ENCODE measurements at places on chromosomes 1 and 21. TPM values are rescaled to one million over a fixed set of nuclear protein-coding genes. Genes with fewer than 3 reads are reported as not detected.

GRCh38 chr1:54804471-54805132 is 3.5 kb upstream of the TTC22 start:
- no peak for DNase-seq

DNA sequence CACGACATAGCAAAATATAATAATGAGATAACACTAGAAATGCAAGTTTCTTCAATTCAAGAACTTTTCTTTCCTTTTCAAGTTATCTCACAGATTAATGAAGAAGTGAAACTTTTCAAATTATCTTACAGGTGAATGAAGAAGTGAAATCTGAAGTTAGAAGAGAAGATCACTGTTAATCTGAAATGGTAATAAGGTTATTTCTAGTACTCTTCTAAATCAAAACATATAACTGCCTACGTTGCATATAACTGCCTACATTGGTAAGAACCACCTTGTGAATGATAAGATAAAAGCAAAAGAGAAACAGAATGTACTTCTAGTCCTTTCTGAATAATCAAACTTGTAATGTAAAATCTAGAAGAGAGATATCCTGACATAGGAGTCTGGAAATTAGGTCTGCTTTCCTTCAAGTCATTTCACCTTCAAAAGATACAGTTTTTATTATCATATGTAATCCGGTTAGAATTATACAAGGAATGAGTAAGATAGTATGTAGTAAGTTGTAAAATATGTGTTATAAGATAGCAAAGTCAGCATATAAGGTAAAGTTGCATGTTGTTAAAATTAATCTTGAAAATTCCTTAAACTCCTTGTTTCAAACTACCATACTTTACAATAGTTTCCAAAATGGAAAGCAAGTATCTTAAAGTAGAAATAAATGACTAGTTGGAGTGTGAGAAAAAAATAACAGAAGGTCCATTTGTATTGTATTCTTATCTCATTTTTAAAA is 522.4 kb upstream of the ZRANB2 start:
- no peak for DNase-seq

GRCh38 chr1:24754229-24754628 is 9.0 kb downstream of the CLIC4 start:
- DNase-seq: no peak

DNA sequence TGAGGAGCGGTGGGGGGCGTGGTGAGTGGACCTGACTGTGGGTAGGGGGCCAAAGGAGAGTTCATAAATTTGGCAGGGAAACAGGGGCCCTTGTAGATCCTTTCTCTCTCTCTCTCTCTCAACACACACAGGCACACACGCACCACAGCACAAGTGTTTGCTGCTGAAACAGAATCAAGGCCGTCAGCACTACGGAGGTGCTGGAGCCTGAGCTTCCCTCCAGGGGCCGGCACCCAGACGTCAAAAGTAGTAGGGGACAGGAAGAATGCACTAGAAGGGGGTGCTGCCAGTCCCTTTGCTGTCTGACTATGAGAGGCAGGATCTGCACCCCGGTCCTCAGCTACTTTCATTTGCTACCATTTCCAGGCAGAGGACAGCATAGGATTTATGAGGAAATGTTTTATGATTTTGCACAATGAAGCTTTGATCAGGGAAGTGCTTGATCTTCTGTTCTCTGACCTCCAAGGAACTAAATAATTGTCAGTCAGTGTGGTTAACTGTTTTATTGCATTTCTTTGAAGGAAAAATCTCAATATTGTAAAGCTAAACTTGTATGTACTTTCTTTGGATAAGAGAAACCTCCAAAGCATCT is 74.3 kb upstream of the FAM3B start:
- DNase-seq: no peak

- peak; percentile 51 for DNase-seq
Measured at GRCh38 chr1:53037159-53037558, 24.9 kb upstream of the PODN start.

The DMRTA2 gene
- not detected for polyA plus RNA-seq

- DNase-seq: no peak
Measured at GRCh38 chr1:99754055-99754626, 12.3 kb downstream of the FRRS1 start.

All from GM23338 (cell line).